ENCODE measurements at places on chromosomes 13 and 19.
A peak's percentile ranks its signal among the peaks of the same experiment; 100 is the strongest.

GRCh38 chr19:53424968-53425597 is 6.7 kb upstream of the ZNF761 start:
- peak; percentile 39 for DNase-seq

- DNase-seq = no peak
Measured at GRCh38 chr13:40589285-40590109, 76.9 kb downstream of the FOXO1 start.

DNA sequence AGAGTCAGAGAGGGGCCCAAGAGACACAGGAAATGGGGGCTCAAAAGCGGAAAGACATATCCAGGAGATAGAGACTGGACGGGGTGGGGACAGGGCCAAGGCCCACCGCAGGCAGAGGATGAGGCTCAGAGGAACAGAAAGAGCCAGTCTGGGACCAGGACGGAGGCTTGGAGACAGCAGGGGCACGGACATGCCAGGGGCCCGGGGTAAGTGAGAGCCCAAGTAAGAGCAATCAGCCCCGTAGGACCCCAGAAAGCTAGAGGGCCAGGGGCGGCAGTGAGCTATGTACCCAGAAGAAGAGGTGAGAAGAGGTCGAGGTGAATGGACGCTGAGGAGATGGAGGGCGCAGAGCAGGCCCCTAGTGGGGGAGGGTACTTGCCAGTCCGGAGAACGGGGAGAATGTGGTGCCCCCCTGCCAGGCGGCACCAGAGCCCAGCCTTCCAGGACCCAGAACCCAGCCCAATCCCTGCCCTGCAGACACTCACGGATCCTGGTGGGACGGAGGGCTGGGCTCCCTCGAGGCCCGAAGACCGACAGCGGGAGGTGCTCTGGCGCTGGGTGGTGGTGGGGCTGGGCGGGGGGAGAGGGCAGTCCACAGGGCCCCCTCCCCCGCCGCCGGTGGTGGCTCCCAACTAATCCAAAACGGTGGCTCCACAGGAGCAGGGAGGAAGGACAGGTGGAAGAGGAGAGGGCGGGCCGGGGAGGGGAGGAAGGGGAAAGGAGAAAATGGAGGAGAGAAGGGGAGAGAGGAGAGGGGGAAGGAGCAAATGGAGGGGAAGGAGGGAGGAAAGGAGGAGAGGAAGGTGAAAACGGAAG is 1.0 kb downstream of the GRIK5 start:
- no peak for DNase-seq

- DNase-seq = no peak
Measured at GRCh38 chr13:78845656-78846365, 186.9 kb upstream of the OBI1 start.

- DNase-seq = no peak
Measured at GRCh38 chr13:107886118-107886517, 329.2 kb downstream of the LIG4 start.

DNA sequence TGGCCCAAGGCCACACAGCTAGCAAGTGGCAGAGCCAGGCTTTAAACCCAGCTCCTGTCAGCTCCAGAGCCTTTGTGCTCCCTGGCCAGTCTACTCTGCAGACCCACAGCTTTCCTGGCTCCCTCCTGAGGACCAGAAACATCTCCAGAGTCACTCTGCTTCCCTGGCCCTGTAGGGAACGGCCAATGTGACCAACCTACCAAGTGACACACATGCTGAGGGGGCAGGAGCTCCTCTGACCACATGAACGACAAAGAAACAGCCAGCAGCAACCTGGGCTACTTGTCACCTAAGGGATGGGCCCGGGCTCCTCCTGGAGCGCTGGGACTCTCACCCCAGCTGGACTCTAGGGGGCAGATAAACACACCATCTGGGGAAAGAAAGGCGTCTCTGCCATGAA is 19.3 kb downstream of the PEG3 start:
- DNase-seq = no peak

GRCh38 chr13:108895220-108895704 is 265.9 kb downstream of the MYO16 start:
- DNase-seq = no peak

DNA sequence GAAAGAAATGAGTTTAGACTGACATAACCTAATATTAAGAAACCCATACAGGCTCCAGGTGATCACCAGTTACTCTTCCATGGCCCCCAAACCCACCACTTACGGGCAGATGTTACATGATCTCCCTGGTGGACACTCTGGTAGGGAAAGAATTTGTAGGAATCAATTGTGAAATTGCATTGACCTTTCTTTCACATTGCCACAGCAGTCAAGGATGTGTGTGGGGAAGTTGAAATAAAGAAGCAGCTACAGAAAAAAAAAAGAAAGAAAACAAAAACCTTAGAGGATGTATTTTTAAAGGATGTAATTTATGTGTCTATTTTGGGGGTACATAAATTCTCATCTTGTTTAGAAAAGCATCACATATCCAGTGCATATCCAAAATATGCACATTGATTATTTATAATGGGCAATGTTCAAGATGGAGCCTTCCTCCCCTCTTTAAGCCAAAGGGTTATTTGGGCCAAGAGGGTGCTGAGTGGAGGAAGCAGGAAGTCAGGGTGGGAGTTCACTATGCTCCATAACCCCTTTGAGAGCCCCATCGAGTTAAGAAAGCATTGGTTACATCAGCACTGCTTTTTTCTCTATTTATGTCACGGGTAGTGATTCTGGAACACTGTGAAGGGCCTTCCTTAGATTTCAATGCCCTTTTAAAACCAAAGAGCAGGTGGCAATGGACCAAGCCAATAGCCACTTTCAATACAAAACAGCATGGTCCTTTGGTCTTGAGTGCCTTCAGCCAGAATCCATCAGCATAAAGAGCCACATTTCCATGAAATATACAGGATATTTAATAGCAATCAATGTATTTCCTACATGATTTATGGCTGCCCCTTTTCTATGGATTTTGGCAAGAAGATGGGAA is 169.6 kb downstream of the LACC1 start:
- DNase-seq = no peak
